CD4-positive, alpha-beta T cell treated with Interleukin-15 for 4 hours (primary cell): ENCODE measurements at places on chromosomes 4 and X.

GRCh38 chr4:74244049-74244448 is 64.2 kb upstream of the EPGN start:
- no peak for DNase-seq

DNA sequence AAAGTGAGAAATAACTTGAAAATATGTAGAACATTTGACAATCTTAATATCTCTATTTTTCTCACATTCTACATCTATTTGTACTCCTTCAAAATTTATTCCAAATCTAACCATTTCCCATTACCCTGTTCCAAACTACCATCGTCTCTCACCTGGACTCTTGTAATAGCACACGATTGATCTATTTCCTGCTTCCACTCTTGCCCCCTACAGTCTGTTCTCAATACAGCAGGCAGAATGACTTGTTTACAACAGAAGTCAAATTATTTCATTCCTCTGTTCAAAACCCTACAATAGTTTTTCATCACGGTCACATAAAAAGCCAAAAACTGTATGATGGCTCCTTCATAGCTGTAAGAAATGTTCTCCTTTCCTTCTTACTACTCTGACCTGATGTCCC is 21.1 kb upstream of the LUZP4 start:
- DNase-seq = no peak

DNA sequence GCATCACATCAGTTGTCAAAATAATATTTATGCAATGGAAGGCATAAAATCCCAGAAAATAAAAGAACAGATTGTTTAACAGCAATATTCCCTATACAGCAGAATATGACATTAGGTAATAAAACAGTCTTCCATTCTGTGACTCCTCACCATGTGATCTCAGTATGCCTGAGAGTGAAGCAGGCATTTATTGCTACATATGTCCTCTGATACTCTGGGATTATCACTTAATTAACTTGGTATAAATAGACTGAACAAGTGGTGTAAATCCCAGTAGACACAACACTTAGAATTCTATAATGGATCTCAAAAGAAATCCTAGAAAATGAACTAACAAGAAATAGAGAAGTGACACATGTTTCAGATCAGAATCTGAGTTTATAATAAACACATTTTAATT is 841.3 kb downstream of the PDHA2 start:
- DNase-seq = no peak

DNA sequence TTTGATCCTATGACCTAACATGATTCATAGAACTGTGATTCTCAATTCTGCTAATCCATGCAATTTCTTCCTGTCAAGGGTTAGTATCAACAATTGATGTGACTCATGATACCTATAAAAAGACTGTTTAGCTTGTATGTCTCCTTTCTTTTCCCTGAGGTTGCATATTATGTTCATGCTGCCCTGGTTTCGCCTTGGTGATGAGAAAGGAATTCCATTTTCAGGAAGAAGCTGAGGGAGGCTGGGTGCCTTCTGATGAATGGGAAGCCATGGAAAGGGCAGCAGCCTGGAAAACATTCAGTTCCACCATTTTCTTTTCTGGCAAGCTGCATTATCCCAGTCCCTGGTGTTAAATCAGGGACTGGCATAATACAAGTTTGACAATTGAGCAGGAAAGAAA is 976.5 kb downstream of the RPA4 start:
- no peak for DNase-seq

- DNase-seq = no peak
Measured at GRCh38 chrX:38452603-38453002, 100.2 kb downstream of the OTC start.

GRCh38 chr4:20313237-20314030 is 61.7 kb downstream of the SLIT2 start:
- DNase-seq = no peak

DNA sequence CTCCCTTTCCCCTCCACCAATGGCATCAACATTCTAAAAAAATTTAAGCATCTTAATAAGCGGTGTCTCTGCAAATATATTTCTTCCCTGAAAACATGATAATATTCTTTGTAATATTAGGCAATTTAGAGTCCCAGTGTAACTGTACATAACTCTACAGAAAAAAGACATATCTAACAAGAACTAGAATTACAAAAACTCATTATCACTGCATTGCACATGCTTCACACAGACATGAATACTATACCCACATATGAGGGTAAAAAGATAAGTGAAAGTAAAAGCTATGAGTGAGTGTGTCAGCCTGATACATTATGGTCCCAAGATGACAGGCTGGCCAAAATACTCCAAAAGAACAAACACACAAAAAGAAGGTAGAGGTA is 2.4 kb upstream of the FGB start:
- no peak for DNase-seq
